ENCODE measurements at places on chromosomes 16 and 17. TPM values are rescaled to one million over a fixed set of nuclear protein-coding genes. Genes with fewer than 3 reads are reported as not detected.
A peak's percentile ranks its signal among the peaks of the same experiment; 100 is the strongest.

The JPH3 gene
- total RNA-seq, result not detected

GRCh38 chr16:21598701-21599121, 666 bp upstream of the METTL9 start:
- no peak for DNase-seq

DNA sequence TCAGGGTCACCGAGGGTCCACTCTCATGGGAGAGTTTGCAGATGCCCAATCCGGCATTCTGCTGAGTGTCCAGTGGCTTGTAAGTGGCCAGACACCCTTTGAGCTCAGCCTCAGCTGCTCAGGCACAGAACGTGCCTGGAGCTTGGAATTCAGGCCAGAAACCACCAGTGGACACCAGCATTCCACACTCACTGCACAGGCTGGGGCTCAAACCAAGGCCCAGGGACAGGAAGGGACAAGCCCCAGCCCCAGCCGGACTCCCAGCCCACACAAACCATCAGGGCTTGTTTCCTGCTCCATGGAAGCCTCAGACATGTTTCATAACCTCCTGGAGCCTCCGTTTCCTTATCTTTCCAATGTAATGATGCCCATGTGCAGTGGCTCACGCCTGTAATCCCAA, 5.0 kb upstream of the NPRL3 start:
- no peak for DNase-seq

The NPIPB13 gene
- total RNA-seq, result 6.2 TPM

- DNase-seq, result no peak
Measured at GRCh38 chr17:81480140-81481072, 32.2 kb downstream of the ACTG1 start.

The SLC5A10 gene
- total RNA-seq, result not detected

GRCh38 chr17:17710728-17711541, 29.7 kb downstream of the RAI1 start:
- no peak for DNase-seq

GRCh38 chr17:35076874-35077273, 13.4 kb upstream of the RFFL start:
- DNase-seq, result no peak

DNA sequence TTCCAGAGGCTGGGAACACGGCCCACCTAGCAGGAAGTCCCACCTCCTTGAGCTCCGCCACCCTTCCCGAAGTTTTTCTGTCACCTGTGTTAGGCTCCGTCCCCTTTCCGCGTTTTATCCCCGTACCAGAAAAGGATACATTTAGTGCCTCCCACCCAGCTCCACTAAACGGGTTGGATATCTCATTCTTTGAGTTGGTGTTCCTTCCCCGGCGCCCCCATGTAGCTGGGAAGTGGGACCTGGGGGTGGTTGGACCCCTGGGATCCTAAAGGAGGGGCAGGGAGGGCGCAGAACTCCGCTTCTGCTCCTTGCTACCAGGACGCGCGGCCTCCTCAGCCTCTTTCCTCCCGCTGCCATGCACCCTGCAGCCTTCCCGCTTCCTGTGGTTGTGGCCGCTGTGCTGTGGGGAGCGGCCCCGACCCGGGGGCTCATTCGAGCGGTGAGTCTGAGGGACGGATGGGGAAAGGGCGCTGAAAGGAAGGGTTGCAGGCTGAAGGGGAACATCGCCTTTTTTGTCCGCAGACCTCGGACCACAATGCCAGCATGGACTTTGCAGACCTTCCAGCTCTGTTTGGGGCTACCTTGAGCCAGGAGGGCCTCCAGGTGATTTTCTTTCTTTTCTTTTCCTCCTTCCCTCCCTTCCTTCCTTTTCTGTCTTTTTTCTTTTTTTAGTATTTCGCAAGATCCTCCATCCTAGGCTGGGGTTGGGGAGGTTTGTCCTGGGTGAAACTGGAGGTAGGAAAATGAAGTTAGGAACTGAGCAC, 669 bp downstream of the RNF167 start:
- no peak for DNase-seq

DNA sequence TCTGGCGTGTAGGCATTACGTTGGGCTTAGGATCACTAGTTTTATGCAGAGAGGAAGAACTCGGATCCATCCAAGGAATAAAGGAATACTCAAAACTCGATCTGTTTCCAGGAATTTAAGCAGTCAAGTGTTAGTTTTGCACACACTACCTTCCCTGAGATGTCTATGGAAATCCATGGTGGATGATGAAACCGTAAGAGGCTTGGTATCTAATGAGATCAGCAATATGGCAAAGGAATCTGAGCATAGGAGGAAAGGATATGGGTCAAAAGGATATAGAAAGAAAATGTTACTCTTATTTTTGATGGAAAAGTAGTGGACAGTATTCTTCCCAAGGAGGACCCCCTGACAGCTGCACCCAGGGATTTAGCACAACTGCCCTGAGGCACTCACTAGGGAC, 59.6 kb downstream of the SMG6 start:
- DNase-seq, result no peak

DNA sequence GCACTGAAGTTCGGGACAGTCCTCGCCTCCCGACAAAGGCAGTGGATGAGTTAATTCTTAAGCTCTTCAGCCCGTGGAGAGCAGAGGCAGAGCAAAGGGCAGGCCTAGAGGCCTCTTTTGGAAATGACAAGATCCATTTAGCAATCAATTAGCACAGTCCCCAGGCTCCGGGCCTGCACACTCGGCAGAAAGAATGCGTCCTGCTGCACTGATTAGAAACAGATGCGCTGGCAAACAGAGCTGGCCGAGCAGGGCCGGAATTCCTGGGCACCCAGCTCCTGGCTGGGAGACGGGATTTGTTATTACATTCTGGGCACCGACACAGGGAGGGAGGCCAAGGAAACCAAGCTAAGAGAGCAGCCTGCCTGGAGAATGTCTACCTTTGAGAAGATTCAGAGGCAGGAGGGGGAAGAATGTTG, 162.9 kb downstream of the COPRS start:
- DNase-seq, result peak; percentile 77

The KRT40 gene
- not detected for total RNA-seq

GRCh38 chr17:80805032-80805751, 186.4 kb upstream of the CHMP6 start:
- no peak for DNase-seq

- DNase-seq, result no peak
Measured at GRCh38 chr17:60679287-60679686, 1.6 kb downstream of the BCAS3 start.

DNA sequence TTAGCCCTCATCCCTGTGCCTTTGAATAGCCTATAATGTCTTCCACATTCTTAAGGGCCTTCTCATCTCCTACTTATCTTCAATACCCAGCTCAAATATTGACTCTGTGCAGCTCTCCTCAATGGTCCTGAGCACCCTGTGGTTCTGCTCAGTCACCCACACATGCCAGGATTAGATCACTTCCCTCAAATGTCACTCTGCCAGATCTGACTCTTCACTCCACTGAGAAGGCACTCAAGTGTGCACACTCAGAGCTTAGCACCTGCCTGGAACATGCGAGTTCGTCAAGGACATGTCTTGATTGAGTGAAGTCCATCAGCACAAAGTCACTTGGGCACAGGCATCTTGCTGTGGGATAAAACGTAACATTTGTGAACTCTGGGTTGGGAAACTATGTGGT, 404.8 kb downstream of the CDH13 start:
- no peak for DNase-seq

The SLC9A5 gene
- total RNA-seq, result 0.30 TPM

The CHST5 gene
- total RNA-seq, result not detected

DNA sequence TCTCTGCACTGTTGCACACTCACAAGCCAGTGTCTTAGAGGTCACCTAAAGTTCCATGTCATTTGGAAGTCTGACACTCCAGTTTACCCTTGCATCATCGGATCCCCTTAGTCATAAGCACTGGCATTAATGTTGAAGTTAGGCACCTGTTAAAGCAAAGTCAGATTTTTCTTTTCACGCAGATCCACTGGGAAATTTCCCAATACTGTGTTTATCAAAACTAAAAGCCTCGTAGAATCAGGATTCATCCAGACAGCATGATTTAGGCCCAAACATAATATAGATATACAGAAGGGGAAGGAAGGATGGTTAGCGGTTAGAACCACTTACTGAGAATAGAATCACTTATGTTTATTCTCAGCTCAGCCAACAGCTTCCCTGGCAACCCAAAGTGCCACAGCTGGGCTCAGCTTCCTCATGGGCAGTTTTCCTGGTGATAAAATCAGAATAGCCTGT, 30.1 kb upstream of the HAPSTR1 start:
- no peak for DNase-seq

The FUS gene
- total RNA-seq, result 43.5 TPM

The ITGAX gene
- total RNA-seq, result 1.8 TPM

DNA sequence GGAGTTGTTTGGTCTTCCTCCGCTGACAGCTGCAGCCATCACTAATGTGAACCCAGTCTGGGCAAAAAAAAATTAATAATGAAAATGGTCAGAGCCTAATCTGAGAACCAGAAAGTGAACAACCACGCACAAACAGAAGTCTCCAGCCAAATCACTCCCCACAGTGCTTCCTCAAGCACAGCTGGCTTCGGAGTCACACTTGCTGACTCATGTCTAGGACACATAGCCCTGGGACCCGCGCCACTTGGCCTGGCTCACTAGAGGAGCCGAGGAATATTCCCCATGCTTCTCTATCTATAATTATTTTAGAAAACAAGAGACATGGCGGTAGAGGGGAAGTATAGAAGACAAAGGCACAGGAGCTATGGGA, 109.1 kb downstream of the ZFHX3 start:
- peak; percentile 48 for DNase-seq

- DNase-seq, result peak; percentile 59
Measured at GRCh38 chr17:32341141-32341856, 674 bp downstream of the C17orf75 start.

The MPP2 gene
- total RNA-seq, result 0.10 TPM

DNA sequence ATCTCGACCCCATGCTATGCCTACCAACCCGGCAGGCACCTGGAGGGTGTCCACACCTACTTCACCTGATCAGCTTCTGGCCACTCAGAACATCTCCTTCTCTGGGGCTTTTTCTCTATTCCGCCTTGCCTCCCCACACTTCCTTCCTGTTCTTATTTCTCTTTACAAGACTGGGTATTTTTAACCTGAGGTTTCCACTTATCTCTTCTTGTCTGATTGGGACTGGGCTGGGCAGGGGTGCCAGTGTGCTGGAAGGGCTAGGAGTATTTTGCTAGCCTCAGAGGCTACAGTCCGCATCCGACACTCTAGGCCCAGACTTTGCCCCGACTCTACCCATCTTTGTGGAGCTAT, 26.2 kb upstream of the ZNF652 start:
- DNase-seq, result no peak

DNA sequence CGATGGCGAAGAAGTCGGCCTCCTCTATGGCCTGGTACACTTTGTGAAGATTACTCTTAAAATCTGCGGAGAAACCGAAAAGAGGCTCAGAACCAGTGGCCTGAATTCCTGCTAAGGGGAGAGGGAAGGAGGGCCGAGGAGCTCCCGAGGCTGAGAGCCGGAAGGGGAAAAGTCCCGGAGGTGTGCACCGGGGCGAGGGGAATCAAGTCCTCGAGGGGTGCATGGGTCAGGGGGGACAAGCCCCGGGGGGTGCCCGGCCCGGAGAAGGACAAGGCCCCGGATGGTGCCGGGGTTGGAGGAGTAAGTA, 495 bp downstream of the PARN start:
- DNase-seq, result no peak

DNA sequence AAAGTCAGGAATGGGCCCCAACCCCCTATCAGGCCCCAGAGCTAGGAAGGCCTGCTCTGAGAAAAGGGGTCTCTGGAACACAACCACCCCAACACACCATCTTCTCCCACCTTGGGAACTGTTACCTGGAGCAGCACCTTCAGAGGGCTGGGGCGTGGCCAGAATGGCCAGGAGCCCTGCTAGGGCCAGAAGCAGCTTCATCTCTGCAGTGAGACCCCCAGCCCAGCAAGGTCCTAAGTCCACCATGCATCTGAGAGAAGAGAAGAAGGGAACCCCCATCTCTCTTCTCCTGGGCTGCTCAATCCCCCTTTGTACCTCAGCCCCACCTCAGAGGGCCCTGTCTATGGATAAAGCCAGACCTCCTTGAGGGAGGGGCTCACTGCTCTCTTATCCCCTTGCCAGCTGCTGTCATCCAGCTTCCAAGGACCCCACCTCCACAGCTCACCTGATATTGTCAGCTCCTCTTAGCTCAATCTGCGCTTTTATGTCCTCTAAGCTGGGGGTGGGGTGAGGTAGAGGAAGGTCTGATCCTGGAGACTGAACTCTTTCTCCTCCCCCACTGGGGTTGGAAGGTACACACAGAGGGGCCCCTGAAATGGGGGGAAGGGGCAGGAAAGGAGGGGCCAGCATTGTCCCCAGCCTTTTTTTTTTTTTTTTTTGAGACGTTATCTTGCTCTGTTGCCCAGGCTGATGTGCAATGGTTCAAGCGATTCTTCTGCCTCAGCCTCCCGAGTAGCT, at the start of gene MPO:
MPO (minus strand) TSS at position 456 of the 738 bp plus-strand sequence; CDS start at position 279, 177 bp downstream.
- DNase-seq, result no peak

DNA sequence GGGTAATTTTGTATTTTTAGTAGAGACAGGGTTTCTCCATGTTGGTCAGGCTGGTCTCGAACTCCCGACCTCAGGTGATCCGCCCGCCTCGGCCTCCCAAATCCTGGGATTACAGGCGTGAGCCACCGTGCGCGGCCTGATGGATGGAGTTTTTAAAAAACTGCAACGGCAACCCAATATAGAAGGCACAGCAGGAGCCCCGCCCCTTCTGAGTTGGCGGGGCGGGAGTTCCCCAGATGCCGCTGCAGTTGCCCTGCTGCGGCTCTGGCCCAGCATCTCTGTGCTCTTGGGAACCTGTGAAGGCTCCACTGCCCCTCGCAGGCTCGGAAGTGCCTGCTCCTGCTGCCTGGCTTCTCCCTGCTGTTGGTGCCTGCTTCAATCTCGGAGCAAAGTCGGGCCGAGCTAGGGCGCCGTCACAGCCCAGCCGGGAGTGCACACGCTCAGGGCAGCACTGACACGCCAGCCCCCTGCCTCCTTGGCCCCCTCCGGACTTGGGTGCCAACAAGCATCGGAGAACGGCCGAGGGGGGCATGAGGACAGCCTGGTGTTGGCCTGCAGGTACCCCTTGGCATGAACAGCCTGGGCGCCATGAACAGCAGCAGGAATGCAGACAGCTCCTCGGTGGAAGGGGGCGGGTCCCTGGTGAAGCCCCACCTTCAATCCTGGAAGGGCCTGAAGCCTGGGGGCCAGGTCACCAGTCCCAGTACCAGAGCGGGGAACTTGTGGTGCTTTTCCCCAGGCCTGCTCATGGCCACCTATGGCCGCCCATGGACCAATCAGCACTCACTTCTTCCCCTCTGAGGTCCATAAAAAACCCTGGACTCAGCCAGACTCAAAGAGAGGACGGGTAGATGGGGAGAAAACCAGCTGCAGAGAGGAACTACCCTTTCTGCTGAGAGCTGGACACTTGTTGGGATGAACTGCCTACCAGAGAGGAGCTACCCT, 2.3 kb upstream of the NT5M start:
- DNase-seq, result no peak

The ESRP2 gene
- 78.9 TPM for total RNA-seq

DNA sequence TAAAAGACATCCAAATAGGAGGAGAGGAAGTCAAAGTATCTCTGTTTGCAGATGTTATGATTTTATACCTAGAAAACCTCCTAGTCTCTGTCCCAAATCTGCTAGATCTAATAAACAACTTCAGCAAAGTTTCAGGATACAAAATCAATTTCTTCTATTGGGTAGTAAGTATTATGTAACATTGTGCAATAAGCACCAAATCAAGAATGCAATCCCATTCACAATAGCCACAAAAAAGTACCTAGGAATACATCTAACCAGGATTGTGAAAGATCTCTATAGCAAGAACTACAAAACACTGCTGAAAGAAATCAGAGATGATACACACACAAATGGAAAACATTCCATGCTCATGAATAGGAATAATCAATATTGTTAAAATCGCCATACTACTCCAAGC, 13.0 kb downstream of the NLRP1 start:
- DNase-seq, result no peak

The RAB11FIP4 gene
- 6.5 TPM for total RNA-seq

- DNase-seq, result no peak
Measured at GRCh38 chr17:37816950-37817349, 72.1 kb upstream of the HNF1B start.
